ENCODE measurements at places on chromosomes 11 and 22. TPM values are rescaled to one million over a fixed set of nuclear protein-coding genes. Genes with fewer than 3 reads are reported as not detected.
A peak's percentile ranks its signal among the peaks of the same experiment; 100 is the strongest.

DNA sequence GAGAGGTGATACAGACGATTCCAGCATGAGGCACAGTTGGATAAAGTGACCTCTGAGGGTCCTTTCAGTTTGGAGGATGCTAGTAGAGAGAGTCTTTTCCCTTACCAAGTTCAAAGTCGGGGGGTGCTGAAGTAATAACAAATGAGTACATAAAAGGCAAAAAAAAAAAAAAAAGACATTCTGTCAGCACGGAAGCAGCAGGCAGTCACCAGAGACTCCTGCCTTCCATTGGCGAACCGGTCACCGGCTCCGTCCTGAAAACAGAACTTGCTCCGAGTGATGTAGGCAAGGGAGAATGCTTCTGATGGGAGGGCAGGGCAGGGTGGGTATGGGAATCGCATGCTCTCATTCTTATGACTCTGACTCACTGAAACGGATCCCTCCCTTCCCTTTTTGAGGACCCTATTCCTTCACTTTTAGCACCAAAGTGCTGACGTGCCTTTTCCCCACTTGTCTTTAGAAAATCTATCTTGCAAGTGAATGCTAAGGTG is 65.9 kb downstream of the PRR5L start:
- no peaks in the 10 kb centered on the region for H3K36me3 ChIP-seq
- H3K27me3 ChIP-seq, result no peaks in the 10 kb centered on the region
- peak; percentile 77 for DNase-seq
- H3K27ac ChIP-seq, result peak overlapping the region; percentile 37
- no peak overlapping the region for H3K4me3 ChIP-seq

OR5L1 gene
- total RNA-seq, result not detected

DNA sequence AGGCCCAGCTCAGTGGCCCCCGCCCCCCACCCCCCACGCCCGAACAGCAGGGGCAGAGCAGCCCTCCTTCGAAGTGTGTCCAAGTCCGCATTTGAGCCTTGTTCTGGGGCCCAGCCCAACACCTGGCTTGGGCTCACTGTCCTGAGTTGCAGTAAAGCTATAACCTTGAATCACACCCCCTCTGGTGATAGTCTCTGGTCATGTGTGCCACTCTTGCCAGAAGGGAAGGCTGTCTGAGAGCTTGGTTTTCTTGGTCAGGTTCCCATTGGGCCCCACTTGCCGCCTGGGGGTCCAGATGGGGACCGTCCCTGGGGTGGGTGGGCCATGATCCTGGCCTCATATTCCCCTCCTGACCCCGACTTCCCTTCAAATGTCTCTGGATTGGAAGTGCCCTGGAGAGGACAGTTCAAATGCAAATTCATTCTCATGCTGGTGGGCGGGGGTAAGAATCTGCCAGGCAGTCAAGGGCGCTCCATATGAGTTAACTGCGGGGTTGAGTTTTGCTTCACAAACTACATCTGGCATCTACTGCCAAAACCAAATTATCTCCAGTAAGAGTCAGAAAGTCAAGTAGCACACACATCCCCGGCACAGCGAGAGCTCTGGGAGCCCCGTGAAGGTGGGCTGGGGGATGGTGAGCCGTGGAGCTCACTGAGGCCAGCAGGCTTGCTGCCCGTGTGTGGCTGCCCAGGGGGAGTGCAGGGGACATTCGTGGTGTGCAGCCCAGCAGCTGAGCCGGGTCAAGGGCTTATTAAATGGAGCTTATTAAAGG is 35.7 kb downstream of the B3GAT1 start:
- no peak overlapping the region for H3K4me3 ChIP-seq
- H3K27me3 ChIP-seq, result no peaks in the 10 kb centered on the region
- H3K36me3 ChIP-seq, result no peaks in the 10 kb centered on the region

GRCh38 chr11:91163619-91164451 is 941.0 kb upstream of the CHORDC1 start:
- no peaks in the 10 kb centered on the region for H3K27me3 ChIP-seq
- no peak overlapping the region for H3K4me3 ChIP-seq
- H3K36me3 ChIP-seq, result no peaks in the 10 kb centered on the region
- H3K4me1 ChIP-seq, result no peaks in the 10 kb centered on the region
- no peak overlapping the region for H3K27ac ChIP-seq

DNA sequence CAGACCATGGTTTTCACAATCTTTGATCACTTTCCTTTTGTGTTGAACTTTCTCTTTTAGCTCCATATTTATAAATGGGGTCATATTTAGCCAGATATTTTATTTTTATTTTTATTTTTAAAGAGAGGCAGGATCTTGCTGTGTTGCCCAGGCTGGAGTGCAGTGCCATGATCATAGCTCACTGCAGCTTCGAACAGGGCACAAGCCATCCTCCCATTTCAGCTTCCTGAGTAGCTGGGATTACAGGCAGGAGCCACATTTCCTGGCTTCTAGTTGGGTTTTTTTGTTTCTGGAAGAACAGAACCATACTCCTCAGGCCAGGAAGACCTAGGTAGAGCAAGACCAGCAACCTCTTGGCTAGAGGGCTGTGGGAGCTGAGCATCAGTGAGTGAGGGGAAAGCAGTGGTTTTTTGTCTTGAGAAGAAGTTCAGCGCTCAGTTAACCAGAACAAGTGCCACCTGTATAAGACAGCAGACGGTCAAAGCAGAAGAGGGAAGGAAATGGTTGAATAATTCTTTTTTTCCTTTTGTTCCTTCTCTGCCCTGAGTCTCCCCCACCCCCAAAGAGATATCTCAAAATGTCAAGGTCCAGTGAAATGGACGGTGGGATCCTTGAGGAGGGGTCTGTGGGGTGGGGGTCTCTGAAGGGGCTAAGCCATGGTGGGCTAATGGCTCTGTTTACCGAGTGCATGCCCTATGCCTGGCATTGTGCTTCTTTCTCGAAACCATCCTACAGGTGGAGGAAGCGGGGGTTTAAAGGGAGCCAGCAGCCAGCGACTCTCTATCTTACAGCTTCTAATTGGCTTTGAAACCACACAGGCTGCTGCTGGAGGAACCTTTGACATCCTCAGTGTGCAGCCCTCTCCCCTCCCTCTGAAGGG is 63.0 kb downstream of the PTPRJ start:
- no peak overlapping the region for H3K27ac ChIP-seq
- no peaks in the 10 kb centered on the region for H3K36me3 ChIP-seq
- H3K27me3 ChIP-seq, result no peaks in the 10 kb centered on the region
- no peak for DNase-seq
- no peak overlapping the region for H3K4me3 ChIP-seq

GRCh38 chr11:2411446-2412305 is 11.1 kb downstream of the TSSC4 start:
- no peaks in the 10 kb centered on the region for H3K36me3 ChIP-seq
- peaks cover 5% of the 10 kb centered on the region for H3K27me3 ChIP-seq

SMTNL1 gene
- not detected for total RNA-seq

DNA sequence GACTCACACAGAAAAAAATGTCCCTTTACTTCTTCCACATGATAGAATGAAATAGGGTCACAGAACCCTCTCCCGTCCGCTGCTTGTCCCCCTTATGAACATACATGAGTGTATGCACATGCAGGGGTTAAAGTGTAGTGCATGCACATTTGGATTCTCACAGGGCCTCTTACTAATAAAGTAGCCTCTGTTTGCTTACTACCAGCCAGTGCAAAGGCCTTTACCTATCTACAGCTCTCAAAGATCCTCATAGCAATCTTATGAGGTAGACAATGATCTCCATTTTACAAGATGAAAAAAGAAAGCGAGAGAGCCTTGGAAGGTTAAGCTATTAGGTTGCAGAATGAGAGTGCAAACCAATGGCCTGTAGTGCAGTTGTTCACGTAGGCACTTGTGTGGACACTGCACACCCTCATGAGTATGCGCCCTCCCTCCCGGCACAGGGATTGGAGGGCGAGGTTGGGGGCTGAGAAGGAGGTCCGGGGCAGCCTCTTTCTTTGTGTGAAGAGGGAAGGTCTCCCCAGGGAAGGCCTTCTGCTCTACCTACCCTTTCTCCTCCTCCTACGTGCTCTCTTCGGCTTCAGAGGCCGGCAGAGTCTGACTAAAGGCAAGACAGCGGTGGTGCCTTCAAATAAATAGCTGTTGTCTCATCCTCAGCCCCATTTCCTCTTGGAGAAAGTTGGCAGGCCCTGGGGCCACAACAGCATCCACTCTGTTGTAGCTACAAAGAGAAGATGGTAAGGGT is 91.3 kb downstream of the CEP164 start:
- no peaks in the 10 kb centered on the region for H3K36me3 ChIP-seq
- H3K27ac ChIP-seq, result no peak overlapping the region
- H3K27me3 ChIP-seq, result no peaks in the 10 kb centered on the region
- H3K4me1 ChIP-seq, result no peaks in the 10 kb centered on the region
- no peak overlapping the region for H3K4me3 ChIP-seq

- no peak for DNase-seq
- no peaks in the 10 kb centered on the region for H3K4me1 ChIP-seq
- no peak overlapping the region for H3K27ac ChIP-seq
- no peak overlapping the region for H3K4me3 ChIP-seq
Measured at GRCh38 chr11:75767228-75767572, 1.4 kb upstream of the DGAT2 start.
